Stimulated activated naive CD4-positive, alpha-beta T cell treated with Interleukin-2 at 50 U/mL for 16 hours (primary cell): ENCODE measurements at places on chromosomes 16 and 17.

GRCh38 chr16:88504489-88505404 is 51.7 kb downstream of the ZFPM1 start:
- DNase-seq: no peak

GRCh38 chr17:75872434-75873351 is 5.7 kb downstream of the TRIM47 start:
- peak; percentile 43 for DNase-seq

DNA sequence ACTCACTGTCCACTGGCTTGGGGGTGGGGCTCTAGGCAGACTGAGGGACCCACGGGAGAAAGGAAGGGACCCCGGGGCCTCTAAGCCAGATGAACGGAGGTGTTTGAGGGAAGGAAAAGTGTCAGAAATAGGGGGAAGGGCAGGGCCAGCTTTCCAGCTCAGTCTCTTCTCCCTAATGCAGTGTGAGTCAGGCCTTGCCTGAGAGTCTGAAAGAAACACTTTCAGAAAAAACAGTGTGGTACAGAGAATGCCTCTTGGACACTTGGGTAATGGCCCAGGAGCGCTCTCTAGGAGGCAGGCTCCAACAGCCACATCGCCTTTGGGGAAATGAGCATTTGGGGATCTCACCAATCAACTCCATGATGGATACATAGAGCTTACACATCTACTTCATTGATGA is 46.9 kb downstream of the NDEL1 start:
- no peak for DNase-seq

DNA sequence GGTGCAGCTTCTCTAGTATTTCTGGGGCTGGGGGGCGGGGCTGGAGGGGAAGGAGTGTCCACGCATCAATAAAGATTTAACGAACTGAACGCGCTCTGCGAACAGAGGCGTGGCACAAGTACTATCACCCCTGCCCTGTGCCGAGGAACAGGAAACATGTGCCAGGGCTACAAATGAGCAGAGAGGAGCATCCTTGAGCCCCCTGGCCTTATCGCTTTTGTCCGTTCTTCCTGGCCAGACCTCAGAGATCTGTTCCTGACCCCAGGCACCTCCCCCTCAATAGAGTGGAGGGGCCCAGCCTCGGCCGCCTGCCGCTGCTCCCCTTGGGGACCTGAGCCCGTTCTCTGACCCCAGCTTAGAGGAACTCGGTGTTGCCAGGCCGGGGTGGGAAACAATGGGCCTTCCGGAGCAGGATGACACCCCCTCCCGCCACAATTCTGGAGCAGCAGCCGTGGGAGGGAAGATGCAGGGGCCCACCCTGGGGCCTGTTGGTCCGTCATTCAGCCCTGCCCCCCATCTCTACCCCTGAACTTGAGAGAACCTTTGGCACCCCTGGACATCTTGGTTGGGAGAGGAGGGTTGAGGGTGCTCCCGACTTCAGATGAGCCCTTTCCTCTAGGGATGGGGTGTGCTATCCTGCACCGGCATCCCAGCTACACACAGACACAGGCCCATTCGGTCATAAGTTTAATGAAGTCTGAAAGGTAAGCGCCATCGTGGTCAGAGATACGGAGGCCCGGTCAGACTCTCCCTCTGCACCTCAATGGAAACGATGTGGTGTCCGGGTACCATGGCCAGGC is 1.1 kb downstream of the NAA38 start:
- DNase-seq: peak; percentile 31

DNA sequence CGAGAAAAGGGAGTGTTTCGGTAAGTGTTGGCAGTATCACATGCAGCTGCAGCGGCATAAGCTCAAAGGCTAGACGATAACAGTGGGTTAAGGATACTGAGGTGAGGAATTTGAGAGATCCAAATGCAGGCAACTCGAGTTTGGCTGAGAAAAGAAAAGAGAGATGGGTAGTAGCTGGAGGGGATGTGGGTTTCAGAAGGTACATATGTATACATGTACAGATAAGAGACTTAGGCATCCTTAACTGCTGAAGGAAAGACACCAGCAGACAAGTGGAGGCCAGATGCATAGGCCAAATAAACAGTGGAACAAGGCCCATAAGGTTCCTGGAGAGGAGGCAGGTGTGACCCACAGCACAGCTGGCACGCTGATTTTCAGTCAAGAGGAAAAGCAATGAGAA is 86.6 kb upstream of the NETO2 start:
- DNase-seq: no peak

- DNase-seq: no peak
Measured at GRCh38 chr17:39736319-39737165, 1.2 kb upstream of the GRB7 start.

DNA sequence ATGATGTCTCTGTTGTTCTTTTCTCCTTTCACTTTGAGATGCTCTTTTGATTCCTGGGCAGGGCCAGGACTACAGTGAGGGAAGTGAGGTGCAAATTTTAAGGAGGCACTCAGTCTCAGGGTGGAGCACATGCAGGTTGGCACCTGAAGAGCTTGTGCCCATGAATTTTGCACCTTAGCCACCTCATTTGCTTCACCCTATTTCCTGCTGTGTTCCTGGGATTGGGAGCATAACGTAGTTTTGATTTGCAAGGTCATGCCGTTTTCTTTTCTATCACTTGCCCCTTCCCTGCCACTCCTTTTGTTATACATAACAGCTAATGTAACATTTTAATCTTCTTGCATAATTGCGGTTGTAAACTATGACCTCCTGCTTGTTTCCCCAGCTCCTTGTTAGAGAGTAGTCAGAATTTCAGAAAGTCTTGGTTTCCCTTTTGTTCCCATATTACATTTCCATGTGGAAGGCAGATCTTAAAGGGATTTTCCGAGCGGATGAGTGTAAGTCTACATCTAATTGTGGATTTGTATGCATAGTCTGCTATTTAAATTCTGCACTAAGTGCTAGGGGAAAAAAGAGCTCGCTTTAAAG is 9.8 kb downstream of the PMFBP1 start:
- no peak for DNase-seq

DNA sequence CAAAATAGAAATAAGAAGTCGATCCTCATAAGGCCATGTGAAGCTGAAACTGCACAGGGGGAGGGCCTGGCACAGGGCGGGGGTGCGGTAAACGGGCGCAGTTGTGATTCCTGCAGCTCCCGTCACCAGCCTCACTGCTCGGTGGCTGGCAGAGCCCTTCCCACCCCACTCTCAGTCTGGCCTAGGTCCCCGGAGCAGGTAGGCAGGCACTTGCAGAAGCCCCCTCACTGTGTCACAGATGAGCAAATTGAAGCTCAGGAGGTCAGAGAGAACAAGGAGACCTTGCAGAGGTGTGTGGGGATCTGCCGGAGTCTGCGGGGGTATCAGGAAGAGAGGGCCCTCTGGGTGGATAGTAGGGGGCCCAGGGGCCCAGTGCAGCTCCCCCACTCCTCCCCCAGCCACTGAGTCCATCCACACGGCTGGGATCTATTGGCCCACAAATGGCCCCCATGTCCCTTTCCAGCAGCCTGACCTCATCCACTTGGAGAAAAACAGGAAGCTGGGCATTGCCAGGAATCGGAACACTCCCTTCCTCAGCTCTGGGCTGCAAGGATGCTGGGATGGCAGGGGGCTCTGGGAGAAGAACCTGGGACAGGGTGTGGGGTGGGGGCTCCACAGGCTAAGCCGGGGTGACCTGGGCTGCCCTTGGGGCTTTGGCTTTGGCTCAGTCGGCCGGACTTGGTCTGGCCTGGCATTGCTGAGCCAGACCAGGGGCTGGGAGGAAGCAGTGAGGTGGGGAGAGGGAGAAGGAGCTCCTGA is 21.4 kb upstream of the MAP3K14 start:
- DNase-seq: no peak

- no peak for DNase-seq
Measured at GRCh38 chr16:53782148-53782547, 78.2 kb downstream of the FTO start.

- DNase-seq: no peak
Measured at GRCh38 chr16:79001156-79001967, 599.2 kb downstream of the MAF start.

DNA sequence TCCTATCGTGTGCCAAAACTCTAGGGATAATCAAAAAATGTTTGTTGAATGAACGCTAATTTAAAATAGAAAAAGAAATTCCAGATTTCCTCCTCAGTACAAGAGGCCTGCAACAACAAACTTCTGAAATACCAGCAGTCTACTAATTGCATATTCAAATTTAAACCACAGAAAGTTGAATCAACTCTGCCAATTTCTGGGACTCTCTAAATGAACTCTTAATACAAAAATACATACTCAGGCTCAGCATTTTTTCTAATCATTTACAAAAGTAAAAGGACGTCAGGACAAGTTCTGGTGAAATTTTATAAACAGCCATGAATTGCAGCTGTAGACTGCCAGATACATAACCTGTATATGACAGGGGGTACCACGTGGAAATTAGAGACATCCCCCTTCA is 49.0 kb downstream of the KANSL1 start:
- DNase-seq: no peak

GRCh38 chr16:86041215-86041614 is 142.3 kb downstream of the IRF8 start:
- no peak for DNase-seq

DNA sequence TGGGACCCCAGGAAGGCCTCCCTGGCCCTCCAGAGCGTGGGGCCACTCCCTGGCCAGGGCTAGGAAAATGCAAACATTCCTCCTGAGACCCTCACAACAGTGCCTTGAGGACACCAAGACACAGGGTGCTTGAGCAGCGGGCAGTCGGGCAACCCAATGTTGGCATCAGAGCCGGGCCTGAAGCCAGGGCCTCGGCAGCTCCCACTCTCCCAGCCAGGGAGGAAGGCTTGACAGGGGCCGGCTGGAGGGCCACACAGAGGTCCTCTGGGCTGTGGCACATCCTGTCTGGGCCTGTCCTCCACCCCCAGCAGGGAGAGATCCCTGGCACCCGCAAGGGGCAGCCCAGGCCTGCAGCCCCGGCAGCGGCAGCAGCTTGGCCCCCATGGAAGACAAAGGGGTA is 12.3 kb upstream of the KRT17 start:
- DNase-seq: no peak

DNA sequence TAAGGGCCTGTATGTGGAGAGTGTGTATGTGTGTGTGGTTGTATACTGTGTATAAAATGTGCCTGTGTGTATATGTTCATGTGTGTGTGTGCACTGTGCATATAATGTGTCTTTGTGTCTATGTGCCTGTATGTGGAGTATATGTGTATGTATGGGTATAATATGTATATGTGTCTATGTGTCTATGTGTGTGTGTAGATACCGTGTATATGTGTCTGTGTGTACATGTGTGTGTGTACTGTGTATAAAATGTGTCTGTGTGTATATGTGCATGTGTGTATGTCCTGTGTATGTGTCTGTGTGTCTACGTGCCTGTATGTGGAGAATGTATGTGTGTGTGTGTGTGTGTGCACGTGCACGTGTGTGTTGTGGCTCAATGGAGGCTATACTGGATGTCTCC is 200.4 kb upstream of the ZFHX3 start:
- DNase-seq: no peak

DNA sequence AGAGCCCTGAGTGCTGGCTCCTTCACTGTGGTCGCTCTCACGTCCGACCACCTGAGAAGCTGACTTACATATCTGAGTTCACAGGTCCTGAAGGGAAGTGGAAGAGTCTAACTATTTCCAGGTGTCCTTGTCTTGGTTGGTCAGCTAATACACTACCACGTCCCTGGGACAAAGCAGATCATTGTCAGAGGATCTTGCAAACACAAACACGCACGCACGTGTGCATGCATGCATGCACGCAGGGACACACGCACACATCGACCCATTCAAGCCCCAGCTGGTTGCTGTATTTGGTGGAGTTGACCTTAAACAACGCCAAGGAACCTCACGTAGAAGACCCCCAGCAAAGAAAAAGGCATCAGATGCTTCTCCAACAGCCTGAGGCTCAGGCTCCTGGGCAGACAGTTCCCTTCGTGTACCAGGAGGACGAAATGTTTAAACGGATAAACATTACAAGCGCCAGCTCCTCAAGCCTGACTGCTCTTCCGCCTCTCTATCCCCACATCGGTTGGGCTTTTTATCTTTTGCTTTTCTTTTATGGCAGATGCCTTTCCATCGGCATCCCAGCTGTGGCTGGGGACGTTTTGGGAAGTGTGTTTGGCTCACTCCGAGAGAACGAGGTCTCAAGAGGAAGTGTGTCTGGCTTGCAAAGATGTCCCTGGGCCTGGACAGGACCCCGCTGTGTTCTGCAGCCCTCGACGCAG is 95.8 kb downstream of the TBC1D16 start:
- DNase-seq: no peak

DNA sequence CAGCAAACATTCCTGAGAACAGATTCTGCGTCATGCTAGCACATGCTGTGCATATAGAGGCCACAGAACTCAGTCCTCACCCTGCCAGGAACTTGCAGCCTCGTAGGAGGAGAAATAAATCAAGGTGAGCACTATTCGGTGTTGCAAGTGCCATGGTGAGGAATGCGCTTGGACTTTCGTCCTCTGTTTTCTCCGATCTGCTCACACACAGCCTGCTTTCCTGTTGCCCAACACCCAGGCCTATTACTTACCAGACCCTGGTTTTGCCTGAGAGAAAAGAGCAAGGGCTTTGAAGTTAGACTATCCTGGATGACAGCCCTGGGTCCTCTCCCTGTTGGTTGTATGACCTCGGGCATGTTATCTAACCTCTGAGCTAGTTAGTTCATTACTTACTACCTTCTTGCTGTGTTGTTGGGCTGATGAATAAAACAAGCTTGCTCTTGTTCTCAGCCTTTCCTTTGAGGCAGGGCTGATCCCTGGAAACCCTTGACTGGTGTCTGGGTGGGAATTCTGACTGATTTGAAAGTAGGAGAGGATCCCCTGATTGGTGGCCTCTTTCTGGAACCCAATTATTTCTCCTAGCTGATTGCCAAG is 2.9 kb downstream of the ACSF2 start:
- DNase-seq: no peak

- DNase-seq: no peak
Measured at GRCh38 chr17:80931421-80932265, 60.0 kb upstream of the CHMP6 start.
